ENCODE measurements at places on chromosomes 2 and 18.

- no peak for DNase-seq
Measured at GRCh38 chr2:98736464-98736889, 5.5 kb upstream of the MGAT4A start.

GRCh38 chr2:63283273-63283672, 232.6 kb downstream of the OTX1 start:
- DNase-seq = no peak

DNA sequence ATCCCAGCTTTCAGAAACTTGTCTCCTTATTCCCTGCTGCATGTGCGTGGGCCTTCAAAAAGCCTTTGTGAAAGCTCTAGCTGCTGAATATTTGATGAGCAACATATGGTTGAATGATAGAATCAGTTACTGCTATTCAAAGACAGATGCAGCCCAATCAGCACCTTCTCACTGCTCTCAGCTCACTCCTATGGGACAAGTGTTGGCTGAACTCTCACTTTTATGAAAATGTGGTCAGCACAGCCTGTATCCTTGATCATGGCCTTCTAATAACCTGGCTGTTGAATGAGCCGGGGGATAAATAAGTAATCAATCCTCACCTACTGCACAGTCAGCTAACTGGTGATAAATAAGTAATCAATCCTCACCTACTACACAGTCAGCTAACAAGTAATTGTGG, 103.2 kb downstream of the PIEZO2 start:
- DNase-seq = no peak

DNA sequence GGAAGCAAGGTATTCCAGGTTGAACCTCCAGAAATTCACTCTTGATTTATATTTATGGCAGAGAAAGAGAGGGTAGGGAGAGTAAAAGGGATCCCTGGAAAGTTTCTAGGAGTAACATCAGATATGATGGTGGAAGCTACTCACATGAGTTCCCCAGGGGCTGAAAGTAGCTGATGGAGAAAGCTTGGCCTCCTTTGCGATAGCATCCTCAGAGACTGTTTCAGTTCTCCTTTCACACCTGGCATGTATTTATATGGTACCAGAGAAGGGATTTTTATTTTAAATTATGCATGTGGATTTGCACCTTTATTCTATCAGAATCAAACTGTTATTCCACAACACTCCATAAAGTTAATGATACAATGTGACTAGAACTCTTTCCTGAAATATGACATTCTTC, 126.3 kb upstream of the OSR1 start:
- no peak for DNase-seq

- DNase-seq = no peak
Measured at GRCh38 chr2:46236006-46236875, 61.0 kb upstream of the EPAS1 start.

- DNase-seq = no peak
Measured at GRCh38 chr18:24922491-24922890, 429.5 kb downstream of the ZNF521 start.

DNA sequence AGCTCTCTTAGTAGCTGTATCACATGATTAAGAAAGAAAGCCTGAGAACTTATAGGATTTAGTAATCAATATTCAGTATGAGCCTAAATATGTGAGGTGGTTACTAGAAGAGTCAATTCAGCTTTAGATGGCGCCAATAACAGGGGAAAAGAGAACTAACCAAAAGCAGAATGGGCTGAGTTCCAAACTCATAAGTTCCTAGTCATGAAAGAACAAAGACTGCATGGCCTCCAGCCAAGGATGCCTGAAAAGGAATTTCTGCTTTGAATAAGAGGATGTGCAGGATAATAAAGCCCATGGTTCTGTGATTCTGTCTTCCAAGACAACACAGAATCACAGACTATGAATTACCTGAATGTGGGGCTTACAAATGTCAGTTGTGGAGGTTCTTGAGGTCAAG, 196.5 kb downstream of the SATB2 start:
- DNase-seq = no peak

- DNase-seq = no peak
Measured at GRCh38 chr2:160490733-160491685, 2.6 kb downstream of the RBMS1 start.

GRCh38 chr2:135948642-135949355, 36.6 kb downstream of the DARS1 start:
- DNase-seq = no peak

GRCh38 chr2:168816369-168816768, 13.9 kb downstream of the NOSTRIN start:
- DNase-seq = no peak

GRCh38 chr18:50080932-50081560, 113.9 kb downstream of the MYO5B start:
- no peak for DNase-seq

- DNase-seq = no peak
Measured at GRCh38 chr2:177056481-177056929, 156.1 kb upstream of the HNRNPA3 start.

DNA sequence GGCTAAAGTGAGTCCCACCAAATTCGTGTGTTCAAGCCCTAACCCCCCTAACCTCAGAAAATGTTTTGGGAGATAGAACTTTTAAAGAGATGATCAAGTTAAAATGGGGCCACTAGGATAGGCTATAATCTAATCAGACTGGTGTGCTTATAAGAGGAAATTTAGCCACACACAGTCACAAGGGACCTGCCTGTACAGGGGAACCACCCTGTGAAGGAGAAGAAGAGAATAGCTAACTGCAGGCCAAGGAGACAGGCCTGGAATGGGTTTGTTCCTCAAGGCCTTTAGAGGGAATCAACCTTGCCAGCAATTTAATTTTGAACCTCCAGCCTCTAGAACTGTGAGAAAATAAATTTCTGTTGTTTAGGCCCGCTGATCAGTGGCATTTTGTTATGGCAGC, 36.0 kb upstream of the TANK start:
- DNase-seq = no peak

- no peak for DNase-seq
Measured at GRCh38 chr18:34354351-34354750, 129.6 kb upstream of the NOL4 start.
